ENCODE measurements at places on chromosomes 7 and 10. TPM values are rescaled to one million over a fixed set of nuclear protein-coding genes. Genes with fewer than 3 reads are reported as not detected.

DNA sequence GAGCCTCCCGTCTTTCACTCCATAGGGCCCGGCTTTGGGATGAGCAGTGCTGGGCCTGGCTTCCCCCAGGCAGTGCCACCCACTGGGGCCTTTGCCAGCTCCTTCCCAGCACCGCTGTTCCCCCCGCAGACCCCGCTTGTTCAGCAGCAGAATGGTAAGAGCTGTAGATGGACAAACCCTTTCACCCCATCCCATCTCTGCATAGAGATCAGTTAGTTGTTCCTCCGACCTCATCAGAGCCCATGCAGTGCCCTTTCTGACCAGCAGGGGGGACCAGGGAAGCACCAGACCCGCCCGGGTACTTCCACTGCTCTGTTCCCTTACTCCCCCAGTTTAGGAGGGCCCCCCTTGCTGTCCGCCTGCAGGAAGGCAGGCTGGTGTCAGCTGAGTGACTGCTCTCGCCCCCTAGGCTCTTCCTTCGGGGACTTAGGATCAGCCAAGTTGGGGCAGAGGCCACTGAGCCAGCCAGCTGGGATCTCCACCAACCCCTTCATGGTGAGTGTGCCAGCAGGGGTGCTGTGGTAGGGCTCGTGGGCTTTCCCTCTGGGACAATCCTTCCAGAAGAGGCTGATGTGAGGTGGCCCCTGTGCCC is 9.8 kb downstream of the SAP25 start:
- DNase-seq, result no peak

DNA sequence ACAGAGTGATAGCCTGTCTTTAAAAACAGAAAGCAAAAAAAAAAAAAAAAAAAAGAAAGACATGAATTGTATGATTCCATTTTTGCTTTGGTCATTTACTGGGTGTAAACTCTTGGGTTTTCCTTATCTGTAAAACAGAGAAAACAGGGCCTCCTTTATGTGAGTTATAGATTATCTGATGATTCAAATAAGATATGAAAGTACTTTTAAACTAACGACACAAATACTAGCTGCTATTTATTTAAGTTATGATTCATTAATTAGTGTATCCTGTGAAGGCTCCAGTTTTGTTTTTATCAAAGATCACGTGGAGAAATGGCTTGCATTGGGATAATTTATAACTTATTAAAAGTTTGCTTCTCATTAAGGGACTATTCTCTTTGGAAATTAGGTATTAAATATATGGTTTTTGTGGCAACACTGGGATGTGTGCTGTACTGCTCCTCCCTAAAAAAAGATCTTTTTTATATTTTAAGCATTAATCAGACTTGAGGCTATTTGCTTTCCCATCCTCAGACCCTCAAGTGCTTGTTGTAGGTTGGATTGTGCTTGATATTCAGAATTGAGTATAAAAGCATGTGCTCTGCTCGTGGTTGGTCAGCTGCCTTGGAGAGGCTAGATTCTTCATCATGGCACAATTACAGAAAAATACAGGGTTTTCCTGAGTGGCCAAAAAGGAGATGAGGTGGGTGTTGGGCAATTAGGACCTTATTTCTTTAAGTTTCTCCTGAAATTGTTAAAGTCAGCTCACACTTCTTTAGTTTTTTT is 39.9 kb downstream of the NRG3 start:
- DNase-seq, result no peak

- peak; percentile 87 for DNase-seq
Measured at GRCh38 chr7:141042222-141043193, 27.8 kb upstream of the MRPS33 start.

VTI1A gene
- total RNA-seq, result 30.1 TPM

AKR1C3 gene
- 2.2 TPM for total RNA-seq

GRCh38 chr10:110107430-110107829 is 99.6 kb downstream of the ADD3 start:
- DNase-seq, result no peak

DNA sequence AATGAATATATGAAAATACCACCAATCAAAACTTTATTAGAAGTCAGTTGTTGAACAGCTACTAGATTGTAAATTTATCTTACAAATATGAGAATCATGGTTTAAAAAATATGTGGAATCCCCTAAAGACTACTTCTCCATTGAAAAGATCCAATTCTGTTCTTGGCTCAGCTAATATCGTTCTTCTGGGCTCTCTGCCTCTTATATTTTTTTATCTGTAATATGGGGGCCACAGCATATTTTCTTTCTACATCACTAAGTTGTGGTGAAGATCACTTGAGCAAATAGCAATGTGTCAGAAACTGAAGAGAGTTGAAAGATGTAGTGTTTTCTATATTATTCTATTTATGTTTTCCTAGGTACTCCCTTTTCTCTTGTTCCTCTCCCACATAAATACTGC is 198.1 kb downstream of the FZD1 start:
- DNase-seq, result no peak

- no peak for DNase-seq
Measured at GRCh38 chr7:151244196-151244840, 4.2 kb downstream of the SMARCD3 start.

All from epithelial cell of proximal tubule (primary cell).